Central memory CD4-positive, alpha-beta T cell (primary cell): ENCODE measurements at places on chromosomes 16 and 17.

DNA sequence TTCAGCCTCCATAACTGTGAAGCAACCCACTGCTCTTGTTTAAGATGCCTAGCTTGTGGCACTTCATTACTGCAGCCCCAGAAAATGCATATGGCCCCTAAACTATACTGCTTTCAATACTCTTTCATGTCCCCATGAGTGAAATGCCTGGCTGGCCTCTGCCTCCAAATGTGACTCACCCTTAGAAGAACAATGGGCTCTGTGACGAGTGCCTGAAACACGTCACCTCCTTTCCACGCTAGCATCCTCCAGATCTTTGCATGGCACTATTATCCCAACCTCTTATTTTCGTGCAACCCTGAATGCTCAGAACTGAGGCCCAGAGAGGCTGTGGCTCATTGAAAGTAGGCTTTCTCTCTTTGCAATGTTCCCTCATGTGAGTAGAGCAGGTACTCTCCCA is 233.1 kb downstream of the CBLN1 start:
- DNase-seq: no peak

GRCh38 chr16:26214581-26215174 is 522.9 kb downstream of the HS3ST4 start:
- DNase-seq: no peak

GRCh38 chr17:42212382-42212781 is 18.1 kb upstream of the GHDC start:
- DNase-seq: no peak

- DNase-seq: no peak
Measured at GRCh38 chr16:17454162-17454730, 16.5 kb downstream of the XYLT1 start.

- DNase-seq: no peak
Measured at GRCh38 chr17:73814075-73814474, 169.8 kb upstream of the SDK2 start.

GRCh38 chr16:12337871-12338655 is 361.5 kb downstream of the SNX29 start:
- DNase-seq: no peak

DNA sequence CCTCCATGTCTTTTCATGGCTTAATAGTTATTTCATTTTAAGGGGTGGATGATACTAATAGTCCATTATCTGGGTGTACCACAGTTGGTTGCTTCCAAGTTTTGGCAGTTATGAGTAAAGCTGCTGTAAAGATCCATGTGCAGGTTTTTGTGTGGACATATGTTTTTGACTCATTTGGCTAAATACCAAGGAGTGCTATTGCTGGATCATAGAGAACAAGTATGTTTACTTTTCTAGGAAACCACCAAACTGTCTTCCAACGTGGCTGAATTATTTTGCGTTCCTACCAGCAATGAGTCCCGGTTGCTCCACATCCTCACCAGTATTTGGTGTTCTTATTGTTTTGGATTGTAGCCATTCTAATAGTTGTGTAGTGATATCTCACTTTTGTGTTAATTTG is 181.9 kb downstream of the SPECC1 start:
- DNase-seq: no peak

- DNase-seq: no peak
Measured at GRCh38 chr17:72407336-72407909, 286.6 kb downstream of the SOX9 start.
